ENCODE measurements at places on chromosomes 7 and 10.

GRCh38 chr10:29616542-29616941 is 18.2 kb downstream of the SVIL start:
- no peak for DNase-seq

DNA sequence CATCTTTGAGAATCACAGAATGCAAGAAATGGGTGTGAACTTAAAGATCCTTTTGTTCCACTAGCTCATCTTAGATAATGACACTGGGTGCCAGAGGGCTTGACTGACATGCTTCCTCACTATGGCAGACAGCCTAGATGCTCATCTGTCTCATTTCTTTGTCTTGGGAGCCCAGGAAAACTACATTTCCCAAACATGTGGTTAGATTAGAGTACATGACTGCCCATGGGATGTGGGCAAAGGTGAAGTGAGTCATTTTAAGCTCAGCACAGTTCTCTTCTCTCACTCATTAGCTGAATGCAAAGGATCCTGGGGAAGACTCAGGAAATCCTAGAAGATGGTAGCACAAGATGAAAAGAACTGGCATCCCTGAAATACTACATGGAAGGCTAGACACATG is 32.5 kb upstream of the TBX20 start:
- DNase-seq, result no peak

- DNase-seq, result no peak
These were observed 103.1 kb downstream of the ZNF467 start for GRCh38 chr7:149670288-149670687.

- no peak for DNase-seq
These were observed 4.8 kb downstream of the DOCK4 start for GRCh38 chr7:112201411-112201810.

DNA sequence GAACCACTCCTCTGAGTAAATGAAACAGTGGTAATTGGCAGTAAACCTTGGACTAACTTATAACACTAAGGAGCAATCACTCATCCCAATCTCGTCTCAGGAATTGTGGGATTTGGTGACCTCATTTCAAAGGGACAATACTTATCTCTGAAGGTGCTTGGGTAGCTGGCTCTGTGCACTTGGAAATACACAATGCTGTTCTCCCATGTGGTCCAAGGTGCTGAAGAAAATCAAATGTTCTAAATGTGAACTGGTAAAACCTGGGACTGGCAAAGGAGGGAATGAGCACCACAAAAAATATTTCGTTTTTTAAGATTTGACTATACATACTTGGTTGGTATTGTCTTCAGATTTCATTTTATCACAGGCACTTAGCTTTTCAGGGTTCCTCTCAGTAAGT is 1193.0 kb downstream of the SORCS1 start:
- DNase-seq, result no peak

DNA sequence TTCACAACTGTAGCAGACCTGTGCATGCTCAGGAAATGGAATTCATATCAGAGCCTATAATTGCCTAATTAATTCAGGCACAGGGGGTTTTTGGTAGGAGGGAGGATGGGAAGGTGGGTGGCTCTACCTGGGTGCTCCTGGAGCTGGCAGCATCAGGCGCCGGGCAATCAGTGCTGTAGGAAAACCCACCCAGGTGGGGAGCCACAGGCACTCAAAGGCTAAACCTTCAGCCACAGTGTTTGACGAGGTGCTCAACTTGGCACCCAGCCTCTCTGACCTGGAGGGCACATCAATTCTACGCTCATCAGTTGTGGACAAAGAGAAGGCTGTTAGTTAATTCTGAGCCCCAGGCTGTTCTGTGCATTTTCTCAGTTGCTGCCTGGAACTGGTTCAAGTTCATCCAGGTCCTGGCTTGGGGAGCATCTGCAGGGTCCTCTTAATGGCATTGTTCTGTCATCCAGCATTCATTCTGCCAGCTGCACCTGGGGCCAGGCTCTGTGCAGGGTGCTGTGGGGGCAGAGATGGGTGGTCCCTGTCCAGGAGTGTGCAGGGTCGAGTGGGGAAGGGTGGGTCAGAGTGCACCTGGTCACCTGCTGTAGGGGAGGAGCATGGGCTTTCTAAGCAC is 54.1 kb upstream of the NPTX2 start:
- no peak for DNase-seq
